Tibial nerve (tissue), 4 donors: ENCODE measurements at places on chromosomes 12 and 14. TPM values are rescaled to one million over a fixed set of nuclear protein-coding genes. Genes with fewer than 3 reads are reported as not detected.
A peak's percentile ranks its signal among the peaks of the same experiment; 100 is the strongest.

GRCh38 chr12:54968181-54968730 lies 16.3 kb downstream of the TESPA1 start:
- no peaks in the 10 kb centered on the region for H3K36me3 ChIP-seq
- H3K4me3 ChIP-seq, result no peak overlapping the region
- DNase-seq, result no peak
- H3K27ac ChIP-seq, result no peak overlapping the region

DNA sequence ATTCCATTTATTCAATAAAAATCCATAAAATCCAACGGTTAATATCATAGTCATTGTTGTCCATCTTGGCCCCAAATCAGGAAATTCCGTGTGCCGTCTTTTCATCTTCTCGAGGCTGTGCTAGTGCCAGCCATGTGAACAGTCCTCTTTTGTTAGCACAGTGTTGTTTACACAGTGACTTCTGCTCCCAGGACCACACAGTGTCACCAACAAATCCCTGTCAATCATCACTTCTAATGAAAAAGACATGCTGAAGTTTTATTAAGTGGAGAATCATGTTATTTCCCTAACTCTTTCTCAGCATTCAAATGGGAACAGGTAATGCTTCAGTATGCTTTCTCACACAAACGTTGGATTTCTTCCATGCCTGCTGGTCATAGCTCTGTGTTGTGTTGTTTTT lies 1.9 kb upstream of the SLCO1A2 start:
- H3K4me1 ChIP-seq, result no peaks in the 10 kb centered on the region
- no peaks in the 10 kb centered on the region for H3K27me3 ChIP-seq
- no peak overlapping the region for H3K27ac ChIP-seq
- DNase-seq, result no peak
- H3K36me3 ChIP-seq, result no peaks in the 10 kb centered on the region

GRCh38 chr12:96386794-96387193 lies 13.4 kb downstream of the CDK17 start:
- H3K4me1 ChIP-seq, result peaks cover under 1% of the 10 kb centered on the region
- no peak for DNase-seq
- no peak overlapping the region for H3K4me3 ChIP-seq
- H3K27ac ChIP-seq, result no peak overlapping the region
- no peaks in the 10 kb centered on the region for H3K36me3 ChIP-seq

GRCh38 chr12:121568971-121569751 lies 11.7 kb downstream of the KDM2B start:
- H3K27ac ChIP-seq, result no peak overlapping the region
- H3K4me3 ChIP-seq, result no peak overlapping the region
- H3K36me3 ChIP-seq, result no peaks in the 10 kb centered on the region
- no peaks in the 10 kb centered on the region for H3K27me3 ChIP-seq
- no peaks in the 10 kb centered on the region for H3K4me1 ChIP-seq

The CLEC1B gene
- not detected for total RNA-seq

DNA sequence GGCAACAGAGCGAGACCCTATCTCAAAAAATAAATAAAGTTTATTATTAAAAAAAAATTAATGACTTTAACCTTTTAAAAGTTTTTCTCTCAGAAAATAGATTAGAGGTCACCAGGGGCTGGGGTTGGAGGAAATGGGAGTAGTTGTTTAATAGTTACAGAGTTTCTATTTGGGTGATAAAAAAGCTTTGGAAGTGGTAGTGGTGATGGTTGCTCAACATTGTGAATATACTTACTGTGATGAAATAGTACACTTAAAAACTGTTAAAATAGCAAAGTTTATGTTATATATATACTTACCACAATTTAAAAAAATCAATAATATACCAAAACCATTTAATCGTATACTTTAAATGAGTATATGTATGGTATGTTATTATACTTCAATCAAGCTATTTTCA lies 59.6 kb downstream of the ARL6IP4 start:
- H3K4me3 ChIP-seq, result no peak overlapping the region
- no peaks in the 10 kb centered on the region for H3K36me3 ChIP-seq
- no peaks in the 10 kb centered on the region for H3K4me1 ChIP-seq
- no peak overlapping the region for H3K27ac ChIP-seq

GRCh38 chr14:36091096-36091495 lies 85.4 kb downstream of the PTCSC3 start:
- no peak overlapping the region for H3K4me3 ChIP-seq
- no peaks in the 10 kb centered on the region for H3K27me3 ChIP-seq
- H3K4me1 ChIP-seq, result peaks cover 3% of the 10 kb centered on the region

- H3K36me3 ChIP-seq, result no peaks in the 10 kb centered on the region
- H3K4me1 ChIP-seq, result no peaks in the 10 kb centered on the region
- no peaks in the 10 kb centered on the region for H3K27me3 ChIP-seq
Measured at GRCh38 chr12:79162147-79162772, 297.7 kb downstream of the SYT1 start.

- H3K27me3 ChIP-seq, result no peaks in the 10 kb centered on the region
- no peaks in the 10 kb centered on the region for H3K4me1 ChIP-seq
- no peak overlapping the region for H3K4me3 ChIP-seq
- H3K27ac ChIP-seq, result no peak overlapping the region
- no peak for DNase-seq
Measured at GRCh38 chr14:72169521-72169920, 237.3 kb downstream of the RGS6 start.

The FITM1 gene
- total RNA-seq, result not detected

- no peak for DNase-seq
- H3K27ac ChIP-seq, result no peak overlapping the region
- no peaks in the 10 kb centered on the region for H3K4me1 ChIP-seq
- peaks cover 4% of the 10 kb centered on the region for H3K36me3 ChIP-seq
- no peak overlapping the region for H3K4me3 ChIP-seq
- H3K27me3 ChIP-seq, result no peaks in the 10 kb centered on the region
Measured at GRCh38 chr14:100203962-100204834, 34.7 kb upstream of the YY1 start.

The IGF1 gene
- total RNA-seq, result 84.8 TPM

DNA sequence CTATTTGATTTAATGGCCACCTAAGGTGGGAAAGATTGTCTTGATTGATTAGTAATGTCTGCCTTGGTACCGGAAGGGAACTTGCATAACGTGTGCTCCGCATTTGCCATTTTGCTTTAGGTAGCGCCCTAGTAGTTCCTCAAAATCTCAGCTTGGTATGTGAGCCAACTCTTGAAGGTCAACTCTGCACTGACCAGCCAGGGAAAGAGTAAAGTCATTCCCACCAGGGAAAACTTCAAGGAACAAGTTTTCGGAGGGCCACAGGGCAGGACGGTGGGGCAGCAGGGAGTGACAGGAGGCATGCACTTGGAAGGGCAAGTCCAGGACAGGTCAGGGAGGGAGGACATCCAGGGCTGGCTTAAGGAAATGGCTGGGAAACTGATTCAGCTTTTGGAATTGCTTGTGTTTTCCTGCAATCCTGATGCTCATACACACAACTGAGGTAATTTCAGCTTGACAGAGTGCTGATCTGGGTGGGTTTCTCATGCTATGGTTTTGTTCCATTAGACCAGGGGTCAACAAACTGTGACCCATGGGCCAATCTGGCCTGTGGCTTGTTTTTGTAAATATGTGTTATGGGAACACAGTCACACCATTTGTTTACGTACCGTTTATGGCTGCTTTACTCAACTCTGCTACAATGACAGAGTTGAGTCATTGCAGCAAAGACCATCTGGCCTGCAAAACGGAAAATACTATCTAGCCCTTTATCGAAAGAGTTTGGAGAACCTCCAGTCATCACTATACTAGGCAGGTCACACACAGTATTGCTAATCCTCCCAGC lies 184.5 kb downstream of the RBM19 start:
- H3K27me3 ChIP-seq, result no peaks in the 10 kb centered on the region
- H3K4me3 ChIP-seq, result no peak overlapping the region
- H3K4me1 ChIP-seq, result no peaks in the 10 kb centered on the region

DNA sequence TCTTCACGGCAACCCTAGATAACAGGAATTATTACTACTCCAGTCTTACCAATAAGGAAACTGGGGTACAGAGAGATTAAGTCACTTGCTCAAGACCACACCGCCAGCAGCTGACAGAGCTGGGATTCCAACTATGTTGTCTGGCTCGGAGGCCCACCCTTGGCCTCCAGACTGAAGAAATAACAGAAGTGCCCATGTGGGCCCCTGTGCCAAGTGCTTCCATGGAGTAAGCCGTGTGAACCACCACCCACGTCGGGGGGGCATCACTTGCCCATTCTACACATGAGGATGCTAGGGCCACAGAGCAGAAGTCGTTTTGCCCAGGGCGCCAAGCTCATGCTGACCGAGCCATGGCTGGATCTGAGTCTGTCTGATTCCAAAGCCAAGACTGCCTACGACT lies 926 bp upstream of the CMKLR1 start:
- no peaks in the 10 kb centered on the region for H3K36me3 ChIP-seq
- H3K4me3 ChIP-seq, result no peak overlapping the region

The TDP1 gene
- total RNA-seq, result 6.5 TPM

The C12orf54 gene
- total RNA-seq, result not detected

The PRPH gene
- 0.20 TPM for total RNA-seq

The FERMT2 gene
- 135 TPM for total RNA-seq

The NTF3 gene
- total RNA-seq, result 5.3 TPM

The SCYL2 gene
- total RNA-seq, result 70.1 TPM

The NUP37 gene
- total RNA-seq, result 19.9 TPM

DNA sequence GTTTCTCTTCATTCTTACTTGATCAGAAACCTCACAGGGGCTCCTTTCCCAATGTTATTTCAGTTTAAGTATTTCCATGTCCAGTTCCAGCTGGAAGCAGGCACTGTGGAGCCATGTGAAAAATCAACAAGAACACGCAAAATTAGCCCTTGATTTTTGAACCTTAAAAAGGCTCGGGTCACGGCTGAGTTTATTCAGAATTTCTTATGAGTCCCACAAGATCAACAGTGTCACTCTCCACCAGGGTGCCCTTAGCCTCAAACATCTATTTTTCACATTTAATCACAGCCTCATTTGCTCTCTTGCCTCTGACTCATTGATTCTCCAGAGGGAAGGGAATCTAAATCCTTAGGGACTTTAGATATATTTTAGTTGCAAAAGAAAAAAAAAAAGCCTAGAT lies 157.7 kb upstream of the AVPR1A start:
- DNase-seq, result no peak
- no peak overlapping the region for H3K27ac ChIP-seq
- no peak overlapping the region for H3K4me3 ChIP-seq
- H3K36me3 ChIP-seq, result no peaks in the 10 kb centered on the region
- H3K4me1 ChIP-seq, result no peaks in the 10 kb centered on the region

GRCh38 chr14:48586099-48586498 lies 910.7 kb upstream of the MDGA2 start:
- no peaks in the 10 kb centered on the region for H3K36me3 ChIP-seq
- H3K4me1 ChIP-seq, result no peaks in the 10 kb centered on the region
- H3K4me3 ChIP-seq, result no peak overlapping the region
- no peak for DNase-seq

The VRTN gene
- not detected for total RNA-seq

DNA sequence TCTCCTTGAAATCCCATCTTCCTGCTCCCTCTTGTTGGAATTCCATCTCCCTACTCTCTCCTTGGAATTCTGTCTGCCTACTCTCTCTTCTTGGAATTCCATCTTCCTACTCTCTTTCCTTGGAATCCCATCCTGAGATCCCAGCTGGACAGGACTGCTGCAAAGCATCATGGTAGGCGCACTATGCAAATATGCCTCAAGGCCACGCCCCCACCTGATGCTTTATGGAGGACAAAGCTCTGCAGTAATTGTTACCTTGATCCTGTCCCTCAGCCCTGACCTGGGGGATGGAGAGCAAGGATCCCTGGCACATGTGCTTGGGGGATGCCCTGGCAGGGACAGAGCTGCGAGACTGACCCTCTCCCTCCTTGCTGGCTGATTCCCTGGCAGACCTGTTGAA lies 185.6 kb downstream of the TBX5 start:
- DNase-seq, result no peak
- H3K36me3 ChIP-seq, result no peaks in the 10 kb centered on the region

DNA sequence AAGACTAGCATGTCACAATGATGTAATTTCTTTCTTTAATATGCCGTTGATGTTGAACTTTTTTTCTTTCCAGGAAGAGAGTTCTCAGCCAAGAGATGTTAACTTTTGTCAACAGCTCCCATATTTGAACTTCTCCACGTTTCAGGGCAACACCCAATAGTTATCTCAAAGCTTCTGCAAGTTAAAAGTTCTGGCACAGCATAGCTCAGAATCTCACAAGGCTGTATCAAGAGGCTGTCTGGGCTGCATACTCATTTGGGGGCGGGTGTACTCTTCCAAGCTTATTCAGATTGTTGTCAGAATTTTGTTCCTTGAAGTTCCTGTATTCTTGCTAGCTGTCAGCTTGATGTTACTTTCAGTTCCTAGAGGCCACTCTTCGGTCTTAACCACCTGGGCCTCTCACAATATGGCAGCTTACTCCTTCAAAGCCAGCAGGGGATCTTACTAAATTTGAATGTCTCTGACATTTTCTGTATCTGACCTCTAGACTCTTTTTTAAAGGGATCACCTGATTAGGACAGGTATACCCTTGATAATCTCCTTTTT lies 38.9 kb downstream of the KCNC2 start:
- no peaks in the 10 kb centered on the region for H3K27me3 ChIP-seq
- H3K36me3 ChIP-seq, result no peaks in the 10 kb centered on the region
- H3K27ac ChIP-seq, result no peak overlapping the region
- DNase-seq, result no peak
- H3K4me3 ChIP-seq, result no peak overlapping the region
- no peaks in the 10 kb centered on the region for H3K4me1 ChIP-seq

GRCh38 chr12:74980510-74980909 lies 229.1 kb downstream of the KCNC2 start:
- H3K27me3 ChIP-seq, result no peaks in the 10 kb centered on the region
- H3K36me3 ChIP-seq, result no peaks in the 10 kb centered on the region
- no peak overlapping the region for H3K4me3 ChIP-seq
- DNase-seq, result no peak
- no peak overlapping the region for H3K27ac ChIP-seq

- peaks cover 48% of the 10 kb centered on the region for H3K4me1 ChIP-seq
- DNase-seq, result peak; percentile 37
- H3K27ac ChIP-seq, result peak within 1 kb of the TSS; percentile 88
- H3K27me3 ChIP-seq, result no peaks in the 10 kb centered on the region
- no peaks in the 10 kb centered on the region for H3K36me3 ChIP-seq
Measured at GRCh38 chr12:25958428-25959070, at the start of gene RASSF8. RASSF8 (plus strand) TSS chr12:25958682; CDS start chr12:26055344, 96,662 bp downstream.

The PRR4 gene
- total RNA-seq, result 7.8 TPM

DNA sequence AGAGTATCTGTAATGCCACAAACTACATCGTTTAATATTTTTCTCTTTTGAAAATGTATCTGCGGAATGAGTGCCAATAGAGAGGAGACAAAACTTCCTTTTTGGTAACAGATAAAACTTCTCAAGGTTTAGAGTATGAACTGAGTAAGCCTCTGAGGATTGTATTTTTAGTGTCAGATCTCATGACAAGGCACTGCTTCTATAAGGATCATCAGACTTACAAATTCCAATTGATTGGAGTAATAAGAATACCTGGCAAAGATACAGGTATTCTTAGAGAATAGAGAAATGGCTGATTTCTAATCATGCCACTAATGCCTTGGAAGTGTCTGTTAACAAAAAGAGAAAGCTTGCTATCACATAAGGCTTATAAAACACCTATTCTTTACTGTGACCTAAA lies 45.3 kb downstream of the SLC35F4 start:
- H3K4me3 ChIP-seq, result no peak overlapping the region
- H3K36me3 ChIP-seq, result no peaks in the 10 kb centered on the region
- H3K27me3 ChIP-seq, result no peaks in the 10 kb centered on the region
- H3K4me1 ChIP-seq, result no peaks in the 10 kb centered on the region

The HOTAIR gene
- not detected for total RNA-seq
